ENCODE measurements at places on chromosomes 7 and 10. TPM values are rescaled to one million over a fixed set of nuclear protein-coding genes. Genes with fewer than 3 reads are reported as not detected.

Gene TRAPPC14
- total RNA-seq, result 9.6 TPM

Gene JAKMIP3
- total RNA-seq, result 1.1 TPM

Gene ASB15
- not detected for total RNA-seq

Gene LRRC18
- not detected for total RNA-seq

Gene PTF1A
- total RNA-seq, result not detected

Gene GATA3
- total RNA-seq, result 6.4 TPM

Gene TLL2
- total RNA-seq, result 0.13 TPM

Gene UBN2
- total RNA-seq, result 2.3 TPM

Gene PLXNA4
- total RNA-seq, result 0.79 TPM

Gene TLX1
- not detected for total RNA-seq
